ENCODE measurements at places on chromosomes 6 and 20.

GRCh38 chr20:14759979-14760378 lies 422.6 kb upstream of the FLRT3 start:
- DNase-seq = no peak

DNA sequence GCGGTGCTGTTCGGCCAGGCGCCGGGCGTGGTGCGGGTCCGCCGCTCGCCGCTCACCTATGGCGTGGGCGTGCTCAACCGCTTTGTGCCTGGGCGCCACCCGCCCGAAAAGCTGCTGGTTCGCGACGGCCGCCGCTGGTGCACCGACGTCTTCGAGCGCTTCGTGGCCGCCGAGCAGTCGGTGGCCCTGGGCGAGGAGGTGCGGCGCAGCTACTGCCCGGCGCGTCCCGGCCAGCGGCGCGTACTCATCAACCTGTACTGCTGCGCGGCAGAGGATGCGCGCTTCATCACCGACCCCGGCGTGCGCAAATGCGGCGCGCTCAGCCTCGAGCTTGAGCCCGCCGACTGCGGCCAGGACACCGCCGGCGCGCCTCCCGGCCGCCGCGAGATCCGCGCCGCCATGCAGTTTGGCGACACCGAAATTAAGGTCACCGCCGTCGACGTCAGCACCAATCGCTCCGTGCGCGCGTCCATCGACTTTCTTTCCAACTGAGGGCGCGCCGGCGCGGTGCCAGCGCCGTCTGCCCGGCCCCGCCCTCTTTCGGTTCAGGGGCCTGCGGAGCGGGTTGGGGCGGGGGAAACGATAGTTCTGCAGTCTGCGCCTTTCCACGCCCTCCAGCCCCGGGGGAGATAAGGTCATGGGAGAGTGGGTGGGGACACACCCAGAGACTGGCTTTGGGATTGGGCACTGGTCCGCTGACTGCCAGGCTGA lies 15.7 kb downstream of the ADISSP start:
- peak; percentile 56 for DNase-seq

- DNase-seq = no peak
These were observed 2.1 kb upstream of the GATA5 start for GRCh38 chr20:62477669-62478455.

GRCh38 chr6:107470364-107470763 lies 11.0 kb upstream of the PDSS2 start:
- DNase-seq = no peak

GRCh38 chr20:22686097-22686496 lies 101.7 kb upstream of the FOXA2 start:
- no peak for DNase-seq

- DNase-seq = no peak
These were observed 387.7 kb downstream of the PAX1 start for GRCh38 chr20:22093122-22093521.

DNA sequence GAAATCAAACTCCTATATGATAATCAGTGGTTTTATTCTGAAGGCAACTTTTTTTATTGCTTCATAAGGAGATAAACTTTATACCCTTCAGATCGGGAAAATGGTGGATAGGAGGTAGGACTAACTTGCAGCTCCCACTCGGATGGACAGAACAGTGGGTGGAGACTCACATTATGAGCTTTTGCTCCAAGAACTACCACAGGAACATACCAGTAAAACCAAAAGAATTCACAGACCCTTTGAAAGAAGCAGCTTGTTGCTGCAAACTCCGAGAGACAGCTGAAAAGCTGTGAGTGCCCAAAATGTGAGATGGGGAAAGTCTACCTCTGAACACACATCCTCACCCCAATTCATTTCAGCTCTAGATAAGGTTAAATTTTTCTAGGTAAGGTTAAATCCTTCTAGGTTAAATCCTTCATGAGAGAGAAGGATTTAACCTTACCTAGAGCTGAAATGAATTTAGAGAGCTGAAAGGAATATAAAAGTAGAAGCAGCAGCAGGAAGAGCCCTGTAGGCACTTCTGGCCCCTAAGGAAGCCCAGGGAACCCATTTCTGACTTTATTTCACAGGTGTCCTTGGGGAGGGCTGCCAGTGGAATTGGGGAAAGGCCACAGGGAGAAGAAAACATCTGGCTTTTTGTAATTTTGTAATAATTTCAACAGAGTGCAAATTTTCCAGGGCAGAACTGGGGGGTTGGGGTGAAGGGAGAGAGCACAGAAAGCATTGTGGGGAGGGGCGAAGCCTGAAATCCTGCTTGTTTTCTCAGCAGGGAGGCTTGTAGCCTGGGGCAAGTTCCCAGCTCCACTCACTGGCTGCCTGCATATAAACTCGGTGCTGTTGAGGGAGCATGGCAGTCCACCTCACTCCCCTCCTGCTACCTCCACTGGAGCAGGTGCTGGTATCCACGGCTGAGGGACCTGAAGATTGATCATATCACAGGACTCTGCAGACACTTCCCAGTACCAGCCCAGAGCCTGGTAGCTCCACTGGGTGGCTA lies 65.9 kb upstream of the HCRTR2 start:
- DNase-seq = no peak

DNA sequence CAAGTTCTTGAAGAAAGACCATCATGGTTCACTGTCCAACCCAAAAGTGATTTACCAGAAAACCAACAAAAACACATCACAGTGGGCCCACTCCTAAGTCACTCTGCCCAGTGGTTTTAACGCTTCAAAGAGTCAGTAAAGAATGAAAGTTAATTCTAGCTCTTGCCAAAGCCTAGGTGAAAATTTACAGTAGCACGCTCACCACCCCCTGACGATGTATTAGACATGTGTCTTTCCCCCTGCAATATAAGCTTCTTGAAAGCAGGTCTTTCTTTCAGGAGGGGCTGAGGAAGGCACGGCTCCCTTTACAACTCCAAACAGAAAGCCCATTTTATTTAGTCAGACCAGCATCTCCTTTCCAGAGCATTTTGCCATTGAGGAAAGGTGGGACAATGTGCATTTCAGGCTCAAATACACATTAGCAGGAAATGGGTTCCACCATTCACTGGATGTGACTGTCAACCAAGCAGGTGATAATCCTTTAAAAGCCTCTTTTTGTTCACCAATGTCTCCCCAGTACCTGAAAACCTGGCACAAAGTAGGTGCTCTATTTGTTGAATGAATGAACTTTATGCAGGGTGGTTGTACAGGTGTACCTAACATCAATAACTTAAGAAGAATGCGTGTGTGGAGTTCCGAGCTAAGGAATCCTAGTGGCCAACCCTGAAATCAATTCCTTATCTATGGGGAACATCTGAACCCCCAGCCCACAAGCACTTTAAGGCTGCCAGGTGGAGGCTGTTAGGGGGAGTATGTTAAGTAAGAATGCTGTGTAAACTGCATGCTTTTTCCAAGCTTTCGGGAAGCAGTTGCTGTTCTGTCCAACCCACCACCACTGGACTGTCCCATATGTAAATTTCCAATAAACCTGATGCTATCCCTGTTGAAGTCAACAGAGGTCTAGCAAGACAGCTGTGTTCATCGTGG lies 11.4 kb downstream of the EZR start:
- no peak for DNase-seq

DNA sequence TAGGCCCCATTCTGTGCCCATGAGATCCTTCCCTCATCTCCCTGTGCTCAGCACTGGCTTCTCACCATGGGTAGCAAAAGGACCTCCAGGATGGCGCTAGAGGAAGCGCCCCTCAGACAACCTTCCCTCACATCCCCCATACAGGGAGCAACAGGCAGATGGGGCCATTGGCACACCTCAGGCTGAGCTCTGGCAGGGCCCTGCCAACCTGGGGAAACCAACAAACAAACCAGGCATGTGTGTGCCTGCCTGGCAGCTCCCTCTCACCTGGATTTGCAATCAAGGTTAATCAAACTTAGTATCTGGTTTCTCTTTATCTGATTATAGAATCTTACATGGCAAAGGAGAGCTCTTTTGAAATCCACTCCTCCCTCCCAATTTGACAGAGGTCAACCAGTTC lies 134.9 kb downstream of the SLC23A2 start:
- no peak for DNase-seq

DNA sequence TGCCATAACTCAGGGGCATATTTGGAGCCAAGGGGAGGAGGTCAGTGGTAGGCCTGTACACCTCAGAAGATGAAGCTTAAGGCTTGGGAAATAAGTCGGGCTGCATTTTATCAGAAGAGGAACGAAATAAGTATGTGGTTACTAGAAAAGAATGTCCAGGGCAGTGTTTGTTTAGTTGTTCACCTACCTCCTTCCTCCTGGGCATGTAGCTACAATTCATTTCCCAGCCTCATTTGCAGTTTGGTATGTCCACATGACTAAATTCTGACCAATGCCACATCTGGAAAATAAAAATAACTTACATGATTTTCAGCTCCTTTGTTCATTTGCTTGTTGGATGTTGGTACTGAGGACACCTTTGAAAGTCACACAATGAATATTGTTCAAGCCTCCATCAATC lies 294.5 kb upstream of the RGS17 start:
- DNase-seq = no peak

GRCh38 chr6:161631676-161632194 lies 357.9 kb upstream of the AGPAT4 start:
- DNase-seq = no peak

DNA sequence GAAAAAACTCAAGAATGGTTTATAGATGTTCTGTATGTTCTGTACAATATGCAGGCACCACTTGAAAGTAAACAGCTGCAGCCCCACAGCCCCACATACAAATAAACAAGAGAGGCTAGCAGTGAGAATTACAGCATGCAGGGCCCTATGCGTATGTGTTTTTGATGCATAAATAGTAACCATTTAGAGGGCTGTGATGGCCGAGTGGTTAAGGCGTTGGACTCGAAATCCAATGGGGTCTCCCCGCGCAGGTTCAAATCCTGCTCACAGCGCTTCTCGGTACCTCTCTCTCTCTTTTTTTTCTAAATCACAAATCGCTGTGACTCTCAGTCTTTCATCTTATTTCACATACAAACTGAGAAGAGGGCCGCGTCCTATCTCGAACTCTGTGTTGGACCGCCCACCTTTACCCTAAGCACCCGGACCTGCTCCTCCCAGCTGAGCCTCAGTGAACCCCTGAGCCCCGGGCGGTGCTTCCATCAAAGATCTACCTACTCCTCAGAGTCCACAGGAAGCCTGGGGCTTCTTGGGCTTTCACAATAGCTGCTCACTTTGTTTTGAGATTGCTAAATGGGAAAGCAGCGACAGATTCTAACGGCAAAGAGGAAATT lies 37.7 kb upstream of the PRSS16 start:
- DNase-seq = no peak

DNA sequence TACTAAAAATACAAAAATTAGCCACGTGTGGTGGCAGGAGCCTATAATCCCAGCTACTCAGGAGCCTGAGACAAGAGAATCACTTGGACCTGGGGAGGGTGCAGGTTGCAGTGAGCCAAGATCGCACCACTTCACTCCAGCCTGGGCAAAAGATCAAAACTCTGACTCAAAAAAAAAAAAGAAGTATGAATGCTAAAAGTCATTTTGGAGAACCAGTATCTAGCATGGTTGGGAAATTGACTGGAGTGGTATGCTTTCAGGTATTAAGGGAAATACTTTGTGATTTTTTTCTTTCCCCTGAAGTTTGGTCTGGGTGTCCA lies 30.1 kb downstream of the PCMT1 start:
- no peak for DNase-seq

DNA sequence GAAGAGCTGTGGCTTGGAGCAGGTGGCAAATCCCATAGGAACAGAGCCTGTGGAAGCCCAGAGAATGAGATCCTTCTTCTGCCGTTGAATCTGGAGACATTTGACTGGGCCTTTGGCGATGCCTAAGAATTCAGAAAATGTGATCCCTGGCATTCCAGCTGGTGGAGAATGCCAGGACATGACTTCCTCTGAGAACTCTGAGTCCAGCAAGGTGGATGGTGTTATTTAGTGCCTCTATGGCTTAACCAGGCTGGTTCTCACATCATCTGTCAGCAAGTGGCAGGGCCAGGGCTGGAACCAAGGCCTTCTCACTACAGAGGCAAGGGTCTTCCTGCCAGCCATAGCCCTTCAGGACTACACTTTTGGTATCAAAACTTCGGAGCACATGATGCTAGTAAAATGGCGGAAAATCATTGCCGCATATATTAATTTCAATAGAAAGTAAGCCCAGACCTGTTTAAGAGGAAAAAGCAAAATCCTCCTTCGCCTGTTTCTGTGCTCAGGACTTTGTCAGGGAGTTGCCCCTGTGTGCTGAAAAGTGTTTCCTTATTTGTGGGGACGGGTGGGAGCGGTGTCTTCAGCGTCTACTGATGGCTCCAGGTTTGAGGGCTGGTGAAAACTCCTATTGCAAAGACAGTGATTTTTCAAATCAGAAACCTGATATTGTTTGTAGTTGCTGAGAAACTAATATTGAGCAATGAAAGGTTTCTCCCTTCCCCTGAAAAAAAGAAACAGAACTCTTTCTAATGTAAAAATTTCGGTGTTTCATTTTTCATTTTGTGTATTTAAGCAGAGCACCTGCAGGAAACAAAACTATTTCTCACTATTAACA lies 23.9 kb downstream of the DUSP22 start:
- no peak for DNase-seq

- DNase-seq = no peak
These were observed 33.4 kb downstream of the TRAF3IP2 start for GRCh38 chr6:111572216-111572706.

GRCh38 chr6:11953641-11954040 lies 58.5 kb upstream of the HIVEP1 start:
- no peak for DNase-seq

GRCh38 chr6:73515204-73515655 lies 5.6 kb downstream of the EEF1A1 start:
- DNase-seq = no peak

GRCh38 chr6:14095437-14095836 lies 22.1 kb upstream of the CD83 start:
- DNase-seq = no peak

GRCh38 chr20:3711484-3711941 lies 887 bp downstream of the SIGLEC1 start:
- no peak for DNase-seq

GRCh38 chr6:13081189-13081563 lies 247.2 kb downstream of the TBC1D7 start:
- no peak for DNase-seq

DNA sequence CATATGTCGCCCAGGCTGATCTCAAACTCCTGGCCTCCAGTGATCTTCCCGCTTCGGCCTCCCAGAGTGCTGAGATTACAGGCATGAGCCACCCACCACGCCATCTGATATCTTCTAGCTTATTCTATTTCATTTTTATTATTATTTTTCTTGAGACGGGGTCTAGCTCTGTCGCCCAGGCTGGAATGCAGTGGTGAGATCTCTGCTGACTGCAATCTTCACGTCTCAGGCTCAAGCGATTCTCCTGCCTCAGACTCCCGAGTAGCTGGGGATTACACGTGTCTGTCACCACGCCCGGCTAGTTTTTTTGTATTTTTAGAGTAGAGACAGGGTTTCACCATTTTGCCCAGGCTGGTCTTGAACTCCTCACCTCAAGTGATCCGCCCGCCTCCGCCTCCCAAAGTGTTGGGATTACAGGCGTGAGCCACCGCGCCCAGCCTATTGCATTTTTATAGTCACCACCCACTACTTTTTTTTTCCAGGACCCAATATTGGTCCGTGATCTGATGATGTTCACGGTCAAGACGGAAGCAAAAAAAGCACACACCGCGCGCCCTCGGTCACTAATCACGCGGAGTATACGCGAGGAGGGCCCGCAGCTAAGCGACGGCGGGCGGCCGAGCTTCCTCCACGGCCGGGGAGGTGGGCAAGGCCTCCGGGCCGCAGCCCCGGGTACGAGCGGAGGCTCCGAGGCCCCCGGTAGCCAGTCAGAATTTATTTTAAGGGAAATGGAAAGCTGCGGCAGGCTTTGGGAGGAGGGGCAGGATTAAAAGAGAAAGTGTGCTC lies 1.1 kb upstream of the LSM14B start:
- DNase-seq = no peak

GRCh38 chr6:130269969-130270635 lies 47.4 kb upstream of the SAMD3 start:
- no peak for DNase-seq

- no peak for DNase-seq
These were observed 84.7 kb downstream of the DLGAP4 start for GRCh38 chr20:36390719-36391415.

GRCh38 chr6:95185874-95186273 lies 391.5 kb upstream of the MANEA start:
- DNase-seq = no peak
